ENCODE measurements at places on chromosomes 1 and 21.

DNA sequence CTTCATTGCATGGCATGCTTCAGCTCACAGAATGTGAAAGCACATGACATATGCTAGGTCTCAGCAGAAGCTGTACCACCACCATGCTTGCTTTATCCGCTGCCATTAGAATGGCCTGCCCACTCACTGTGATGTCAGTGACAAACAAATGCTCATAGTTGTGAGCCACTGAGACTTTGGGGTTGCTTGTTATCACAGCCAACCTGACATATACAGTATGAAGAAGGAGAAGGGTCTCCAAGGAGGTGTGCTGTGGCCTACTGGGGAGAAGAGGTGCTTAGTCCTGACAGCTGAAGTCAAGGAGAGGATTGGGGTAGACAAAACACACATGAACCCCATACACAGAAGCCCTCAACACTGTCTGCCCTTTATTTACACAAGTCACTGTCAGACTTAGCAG, 19.5 kb upstream of the TENT5C start:
- DNase-seq: no peak

- DNase-seq: no peak
Measured at GRCh38 chr1:115314092-115314491, 24.0 kb downstream of the NGF start.

GRCh38 chr21:38544661-38545060, 46.4 kb upstream of the ERG start:
- no peak for DNase-seq

GRCh38 chr1:58391056-58391455, 155.5 kb downstream of the OMA1 start:
- DNase-seq: no peak

GRCh38 chr1:97791251-97791650, 129.6 kb downstream of the DPYD start:
- no peak for DNase-seq

DNA sequence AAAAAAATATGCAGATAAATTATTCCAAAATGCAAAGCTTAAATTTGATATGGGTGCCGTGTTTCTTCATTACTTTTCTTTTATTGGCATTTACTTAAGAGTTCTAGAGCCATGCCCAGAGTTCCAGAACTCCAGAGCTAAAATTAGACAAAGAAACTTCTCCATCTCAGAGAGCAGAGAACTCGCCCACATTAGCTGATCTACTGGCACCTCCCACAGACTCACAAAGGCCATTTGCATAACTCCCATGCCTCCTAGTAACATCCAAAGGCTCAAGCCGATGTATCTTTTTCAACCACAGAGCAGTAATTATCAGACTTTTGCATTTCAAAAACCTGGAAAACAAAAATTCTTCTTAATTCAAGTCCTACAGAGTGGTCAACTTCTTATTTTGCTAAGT, 323.8 kb upstream of the ST6GALNAC5 start:
- DNase-seq: no peak

DNA sequence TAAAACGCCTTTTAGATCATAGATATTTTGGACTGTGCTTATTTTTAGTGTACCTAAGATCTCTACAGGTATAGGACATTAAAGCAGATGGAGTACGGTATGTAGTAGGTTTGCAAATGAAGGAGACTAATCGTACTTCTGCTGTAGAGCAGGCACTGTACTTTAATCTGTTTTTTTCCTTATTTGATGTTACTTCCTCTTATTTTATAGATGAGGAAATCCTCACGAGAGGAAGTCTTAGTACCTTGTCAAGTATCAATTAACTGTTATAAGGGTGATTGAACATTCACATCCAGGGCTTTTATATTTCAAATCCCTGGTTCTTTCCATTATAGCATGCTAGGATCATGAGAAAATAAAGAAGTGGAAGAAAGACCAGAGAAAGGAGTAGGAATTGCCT, 41.1 kb downstream of the CACHD1 start:
- DNase-seq: no peak

- DNase-seq: no peak
Measured at GRCh38 chr1:205127646-205128045, 5.9 kb upstream of the RBBP5 start.

DNA sequence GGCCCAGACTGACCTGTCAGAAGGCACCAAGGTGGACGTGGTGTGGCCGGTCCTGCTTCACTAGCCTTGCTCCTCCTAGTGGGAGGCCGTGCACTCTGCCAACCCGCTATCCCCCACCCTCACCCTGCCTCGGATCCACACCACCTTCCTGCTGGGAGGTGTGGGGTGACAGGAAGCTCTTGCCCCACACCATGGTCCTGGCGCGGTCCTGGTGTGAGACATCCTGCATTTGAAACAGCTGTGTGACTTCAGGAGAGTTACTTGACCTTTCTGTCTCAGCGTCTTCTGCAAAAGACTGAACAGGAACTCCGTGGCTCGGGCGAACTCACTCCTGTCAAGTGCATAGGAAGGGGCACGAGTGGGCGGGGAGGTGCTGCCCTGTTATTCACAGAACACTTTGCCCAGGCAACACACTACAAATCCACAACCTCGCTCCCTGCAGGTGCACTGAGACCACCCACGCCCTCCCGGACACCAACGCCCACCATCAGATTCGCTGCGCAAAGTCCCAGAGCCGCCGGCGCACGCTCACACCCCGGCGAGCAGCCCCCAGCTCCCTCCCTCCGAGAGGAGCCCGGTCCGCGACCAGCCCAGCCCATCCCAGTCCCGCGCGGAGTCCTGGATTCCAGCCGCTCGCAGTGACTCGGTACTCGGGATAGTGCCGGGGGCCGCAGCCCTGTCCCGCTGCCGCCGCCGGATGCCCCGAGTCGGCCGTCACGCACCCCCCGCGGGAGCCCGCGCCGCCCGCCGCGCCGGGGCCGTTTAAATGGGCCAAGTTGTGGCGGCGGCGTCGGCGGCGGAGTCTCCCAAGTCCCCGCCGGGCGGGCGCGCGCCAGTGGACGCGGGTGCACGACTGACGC, at the start of gene SAMD11:
TSS of gene SAMD11 (plus strand) at position 793 of the 860 bp plus-strand sequence. CDS start 509 bp downstream, outside the sequence.
- peak; percentile 79 for DNase-seq

GRCh38 chr1:182676274-182676673, 8.1 kb downstream of the RGS8 start:
- no peak for DNase-seq

DNA sequence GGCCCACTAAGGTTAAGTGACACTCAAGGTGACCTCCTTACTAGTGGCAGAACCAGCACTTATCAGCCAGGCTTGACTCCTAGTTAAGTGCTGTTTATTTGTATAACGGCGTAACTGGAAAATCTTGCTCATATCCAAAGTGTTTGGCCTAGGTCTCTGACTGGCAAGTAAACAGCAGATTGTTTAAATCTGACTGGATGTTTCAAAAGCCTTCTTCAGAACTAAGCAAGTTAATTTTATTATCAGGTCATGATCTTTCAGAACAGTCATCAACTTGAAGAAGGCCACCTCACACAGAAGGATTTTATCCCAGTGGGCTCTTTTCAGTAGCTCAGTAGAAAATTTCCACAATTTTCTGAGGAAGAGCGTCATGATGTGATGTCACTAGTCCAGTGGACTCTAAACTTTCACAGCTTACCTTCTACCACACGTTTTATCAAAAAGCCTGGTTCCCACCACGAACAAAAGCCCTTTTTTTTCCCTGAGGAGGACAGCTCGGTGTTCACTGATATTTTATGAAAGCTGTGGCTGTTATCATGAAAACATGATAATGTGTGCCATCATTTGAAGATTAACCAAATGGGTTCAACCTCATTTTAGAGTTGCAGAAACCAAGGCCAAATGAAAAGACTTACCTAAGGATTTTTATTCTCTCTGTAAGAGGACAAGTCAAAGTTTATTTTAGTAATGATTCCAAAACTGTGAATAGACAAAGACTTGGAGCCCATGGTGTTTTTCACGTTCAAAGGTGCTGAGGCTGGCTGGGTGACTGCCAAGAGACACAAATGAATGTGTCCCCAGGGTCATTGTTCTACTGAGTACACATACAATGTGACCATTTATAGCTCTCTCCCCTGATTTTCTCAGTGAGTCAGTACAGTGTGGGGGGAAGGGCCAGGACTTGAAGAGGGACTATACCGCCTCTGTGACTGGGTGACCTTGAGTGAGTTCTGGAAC, 9.1 kb downstream of the SGIP1 start:
- peak; percentile 78 for DNase-seq

DNA sequence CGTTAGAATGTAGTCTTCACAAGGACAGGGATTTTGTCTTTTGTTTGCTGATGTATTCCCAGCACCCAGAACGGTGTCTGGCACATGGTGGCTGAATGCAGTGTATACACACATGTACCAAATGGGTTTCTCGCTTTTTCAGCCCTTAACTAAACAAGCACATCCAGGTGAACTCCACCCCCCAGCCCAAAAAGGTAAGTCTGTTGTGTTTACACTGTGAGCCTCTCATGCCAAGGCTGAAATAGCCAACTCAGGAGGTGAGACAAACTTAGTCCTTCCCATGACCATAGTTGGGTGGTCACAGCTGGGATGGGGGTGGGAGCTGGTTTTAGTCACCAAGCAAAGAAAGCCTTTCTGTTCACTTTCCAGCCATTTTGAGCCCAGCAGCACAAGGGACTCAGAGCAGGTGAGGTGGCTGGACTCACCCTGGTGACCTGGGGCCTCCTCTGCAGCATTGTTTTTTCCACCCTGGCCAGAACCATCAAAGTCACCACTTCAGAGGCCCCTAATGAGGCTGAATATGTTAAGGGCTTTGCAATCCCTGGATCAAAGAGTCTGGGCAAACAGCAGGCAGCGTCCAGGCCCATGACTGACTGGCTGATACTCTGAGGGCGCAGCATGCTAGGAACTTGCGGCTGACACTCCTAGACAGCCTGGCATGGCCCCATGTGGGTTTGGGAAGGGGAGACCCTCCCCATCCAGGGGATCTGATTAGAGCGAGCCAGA, 8.7 kb downstream of the TENT5B start:
- no peak for DNase-seq

GRCh38 chr1:29639156-29639736, 402.9 kb downstream of the PTPRU start:
- DNase-seq: no peak

DNA sequence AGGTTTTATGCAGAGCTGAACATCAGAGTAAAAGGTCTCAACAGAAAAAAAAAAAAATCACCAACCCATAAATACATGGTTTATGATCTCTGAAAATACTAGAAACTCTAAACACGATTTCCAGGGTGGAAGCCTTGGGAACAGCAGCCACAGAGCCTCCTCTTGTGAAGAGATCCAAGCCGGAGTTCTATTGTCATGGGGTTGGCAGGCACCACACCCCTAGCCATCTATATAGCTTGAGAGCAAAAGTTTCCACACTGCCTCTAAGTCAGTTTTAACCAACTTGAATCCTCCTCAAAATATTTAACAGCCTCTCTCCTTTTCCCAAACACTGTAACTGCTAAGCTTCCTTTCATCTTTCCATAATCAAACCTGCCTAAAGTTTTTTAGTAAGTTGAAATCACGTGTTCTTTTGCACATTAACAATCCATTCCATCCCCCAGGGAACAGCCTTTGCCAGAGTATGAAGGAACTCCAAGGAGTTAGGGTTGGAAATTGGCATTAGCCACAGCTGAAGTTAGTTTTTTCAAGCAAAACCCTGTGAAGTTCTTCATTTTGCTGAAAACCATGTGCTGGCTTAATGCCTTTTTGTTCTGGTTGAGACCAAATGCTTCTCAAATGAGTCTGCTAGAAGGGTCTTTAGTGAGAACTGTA, 13.8 kb upstream of the SEC16B start:
- DNase-seq: no peak

GRCh38 chr1:43994794-43995790, 3.7 kb downstream of the CCDC24 start:
- DNase-seq: no peak

- no peak for DNase-seq
Measured at GRCh38 chr1:63321785-63322113, 618 bp upstream of the FOXD3 start.

GRCh38 chr1:47380699-47381098, 35.4 kb upstream of the FOXE3 start:
- no peak for DNase-seq

DNA sequence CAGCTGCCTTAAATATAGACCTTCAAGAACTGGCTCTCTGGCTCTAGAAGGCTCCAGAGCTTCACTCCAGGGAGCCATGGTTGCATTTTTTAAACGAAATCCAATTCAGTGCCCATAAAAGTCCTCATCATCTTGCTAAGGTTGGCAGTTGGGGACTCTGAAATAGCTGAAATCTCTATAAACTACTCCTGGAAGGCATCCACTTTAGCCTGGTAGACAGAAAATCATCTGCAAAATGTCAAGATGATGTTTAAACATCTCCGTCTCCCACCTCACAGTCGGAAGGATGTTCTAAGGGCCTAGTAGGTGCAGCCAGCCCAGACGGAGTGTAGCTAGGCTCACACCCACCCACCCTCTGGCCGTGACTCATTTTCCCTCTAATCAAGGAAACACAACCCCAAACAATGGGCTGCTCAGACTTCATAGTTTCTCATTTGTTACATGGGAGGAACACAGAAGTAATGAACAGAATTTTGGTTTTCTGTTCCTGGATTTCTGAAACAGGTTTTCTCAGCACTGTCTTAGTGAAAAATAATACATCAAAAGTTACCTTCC, 235.4 kb upstream of the KAZN start:
- no peak for DNase-seq

- DNase-seq: peak; percentile 20
Measured at GRCh38 chr1:116373431-116374352, 648 bp downstream of the ATP1A1 start.
